ENCODE measurements at places on chromosomes 1 and 21.

GRCh38 chr1:95927061-95927460 is 693.1 kb downstream of the RWDD3 start:
- no peaks in the 10 kb centered on the region for H3K27me3 ChIP-seq
- no peak overlapping the region for H3K27ac ChIP-seq
- no peak for DNase-seq
- no peaks in the 10 kb centered on the region for H3K4me1 ChIP-seq
- no peak overlapping the region for H3K4me3 ChIP-seq

- H3K4me3 ChIP-seq, result peak overlapping the region; percentile 73
- peak overlapping the region; percentile 75 for H3K27ac ChIP-seq
- H3K36me3 ChIP-seq, result no peaks in the 10 kb centered on the region
Observed at GRCh38 chr1:156096640-156097391, 14.6 kb upstream of the MEX3A start.

- H3K36me3 ChIP-seq, result peaks cover 86% of the 10 kb centered on the region
- H3K27me3 ChIP-seq, result no peaks in the 10 kb centered on the region
- peaks cover 63% of the 10 kb centered on the region for H3K4me1 ChIP-seq
- no peak overlapping the region for H3K4me3 ChIP-seq
- no peak overlapping the region for H3K27ac ChIP-seq
Observed at GRCh38 chr1:207331354-207332313, 10.2 kb downstream of the CD55 start.

DNA sequence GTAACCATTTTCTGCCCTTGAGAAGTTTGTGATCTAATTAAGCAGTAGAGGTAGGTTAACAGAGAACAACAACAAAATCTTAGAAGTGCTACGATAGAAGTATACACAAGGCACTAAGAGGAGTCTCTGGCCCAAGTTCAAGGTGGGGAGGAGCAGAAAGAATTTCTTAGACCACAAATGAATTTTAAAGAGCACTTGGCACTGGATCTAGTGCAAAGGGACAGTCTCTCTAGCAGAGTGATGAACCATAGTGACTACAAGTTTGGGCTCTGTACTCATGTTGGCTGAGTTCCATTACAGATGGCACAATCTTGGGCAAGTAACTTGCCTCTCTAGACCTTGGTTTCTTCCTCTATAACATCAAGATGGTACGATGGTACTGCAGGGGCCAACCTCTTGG is 33.3 kb upstream of the PIGC start:
- no peak overlapping the region for H3K4me3 ChIP-seq
- no peak overlapping the region for H3K27ac ChIP-seq
- DNase-seq, result no peak

GRCh38 chr1:242225767-242226573 is 227.1 kb upstream of the MAP1LC3C start:
- no peaks in the 10 kb centered on the region for H3K4me1 ChIP-seq
- DNase-seq, result no peak
- H3K36me3 ChIP-seq, result no peaks in the 10 kb centered on the region

DNA sequence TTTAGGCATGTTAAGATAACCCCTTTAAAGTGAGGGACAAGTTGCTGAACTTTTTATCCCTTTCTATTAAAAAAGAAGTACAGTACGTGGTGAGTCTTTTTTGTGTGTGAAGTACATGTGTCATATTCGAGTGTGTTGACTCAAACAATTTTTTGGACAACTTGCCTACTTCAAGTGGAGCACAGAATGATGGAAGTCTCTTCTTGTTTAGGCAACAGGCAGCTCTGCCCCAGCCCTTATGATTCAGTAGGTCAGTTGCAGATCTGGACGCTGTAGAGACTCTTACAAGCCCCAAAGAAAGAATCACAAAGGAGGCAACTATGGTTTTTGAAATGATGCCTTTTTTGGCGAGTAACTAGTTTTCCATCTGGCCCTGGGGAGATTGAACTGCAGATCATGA is 14.4 kb upstream of the ZFP69B start:
- DNase-seq, result no peak
- no peak overlapping the region for H3K4me3 ChIP-seq
- H3K36me3 ChIP-seq, result peaks cover 6% of the 10 kb centered on the region
- no peak overlapping the region for H3K27ac ChIP-seq
- peaks cover 2% of the 10 kb centered on the region for H3K4me1 ChIP-seq

GRCh38 chr21:46208761-46209721 is 19.5 kb downstream of the LSS start:
- H3K4me3 ChIP-seq, result no peak overlapping the region
- no peak overlapping the region for H3K27ac ChIP-seq
- no peaks in the 10 kb centered on the region for H3K4me1 ChIP-seq
- DNase-seq, result no peak

DNA sequence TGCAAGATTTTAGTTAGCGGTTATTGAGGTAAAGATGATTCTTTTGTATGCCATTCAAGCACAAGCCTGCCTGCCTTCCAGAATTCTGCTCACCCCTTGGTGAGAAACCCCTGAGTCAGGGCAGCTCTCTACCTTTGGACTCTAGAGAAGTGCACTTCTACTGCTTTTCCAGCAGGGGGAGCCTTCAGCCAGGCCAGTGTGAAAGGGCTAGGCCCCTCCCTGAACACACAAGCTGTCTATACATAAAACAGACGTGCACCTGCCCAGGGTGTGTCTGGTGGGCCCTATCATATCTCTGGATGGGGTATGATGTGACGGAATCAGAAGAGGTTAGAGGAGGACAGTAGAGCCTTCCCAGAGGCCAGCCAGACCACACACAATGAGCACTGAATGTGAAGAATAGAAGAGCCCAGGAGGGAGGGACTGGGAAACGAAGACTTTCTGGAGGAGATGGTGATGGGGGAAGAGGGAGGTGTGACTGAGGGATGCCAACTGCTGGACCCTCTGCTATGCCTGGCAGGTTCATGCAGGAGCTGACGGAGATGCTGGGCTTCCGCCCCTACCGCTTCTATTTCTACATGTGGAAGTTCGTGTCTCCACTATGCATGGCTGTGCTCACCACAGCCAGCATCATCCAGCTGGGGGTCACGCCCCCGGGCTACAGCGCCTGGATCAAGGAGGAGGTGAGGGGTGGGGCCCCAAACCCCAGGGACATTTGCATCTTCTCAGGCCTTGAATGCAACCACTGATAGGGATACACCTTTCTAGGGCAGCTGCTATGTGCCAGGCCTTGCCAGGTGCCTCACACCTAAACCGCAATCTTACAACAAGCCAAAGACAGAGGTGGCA is 13.0 kb upstream of the KCNC4 start:
- H3K27me3 ChIP-seq, result no peaks in the 10 kb centered on the region
- DNase-seq, result peak; percentile 35
- H3K4me3 ChIP-seq, result no peak overlapping the region
- peaks cover 2% of the 10 kb centered on the region for H3K4me1 ChIP-seq

GRCh38 chr1:221939607-221940006 is 197.7 kb upstream of the DUSP10 start:
- H3K4me1 ChIP-seq, result no peaks in the 10 kb centered on the region
- no peak overlapping the region for H3K4me3 ChIP-seq
- no peak overlapping the region for H3K27ac ChIP-seq
- no peaks in the 10 kb centered on the region for H3K36me3 ChIP-seq

DNA sequence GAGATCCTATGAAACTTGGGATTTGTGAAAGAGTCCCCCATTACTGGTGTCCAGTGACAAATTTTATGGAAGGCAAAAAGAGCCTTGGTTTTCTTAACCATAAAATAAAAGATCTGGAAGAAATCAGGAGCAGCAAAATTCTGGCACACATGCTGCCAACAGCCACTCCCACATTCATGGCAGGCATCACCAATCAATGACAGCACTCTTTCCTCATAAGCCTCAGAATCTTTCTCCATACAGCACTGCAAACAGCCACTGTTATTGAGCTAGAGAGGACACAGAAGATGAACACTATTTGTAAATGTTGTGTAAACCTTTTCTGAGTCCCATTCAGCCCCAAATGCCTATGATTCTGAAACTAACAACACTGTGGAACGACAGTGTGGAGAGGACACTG is 162.2 kb downstream of the RRAGC start:
- no peaks in the 10 kb centered on the region for H3K4me1 ChIP-seq
- no peak overlapping the region for H3K4me3 ChIP-seq
- no peak for DNase-seq
- no peaks in the 10 kb centered on the region for H3K36me3 ChIP-seq
- H3K27me3 ChIP-seq, result no peaks in the 10 kb centered on the region

DNA sequence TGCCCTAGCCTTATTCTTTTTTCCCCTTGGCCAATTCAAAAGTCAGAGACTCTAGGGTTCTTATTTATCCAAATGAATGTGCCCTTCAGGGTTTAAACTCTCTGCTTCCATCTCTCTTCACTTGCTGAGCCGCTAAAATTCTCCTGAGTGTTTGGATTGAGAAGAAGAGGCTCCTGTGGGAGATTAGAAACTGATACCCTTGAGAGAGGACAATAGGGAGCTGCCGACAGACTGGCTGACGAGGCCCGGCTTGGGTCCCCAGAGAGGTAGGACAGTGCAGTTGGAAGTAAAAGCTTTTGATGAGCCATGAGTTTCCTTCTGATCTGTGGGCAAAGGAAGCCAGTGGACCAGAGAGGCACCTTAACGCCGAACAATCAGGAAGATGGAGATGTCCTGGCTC is 41.3 kb upstream of the UBE2U start:
- no peak overlapping the region for H3K27ac ChIP-seq
- no peaks in the 10 kb centered on the region for H3K4me1 ChIP-seq
- no peaks in the 10 kb centered on the region for H3K36me3 ChIP-seq

DNA sequence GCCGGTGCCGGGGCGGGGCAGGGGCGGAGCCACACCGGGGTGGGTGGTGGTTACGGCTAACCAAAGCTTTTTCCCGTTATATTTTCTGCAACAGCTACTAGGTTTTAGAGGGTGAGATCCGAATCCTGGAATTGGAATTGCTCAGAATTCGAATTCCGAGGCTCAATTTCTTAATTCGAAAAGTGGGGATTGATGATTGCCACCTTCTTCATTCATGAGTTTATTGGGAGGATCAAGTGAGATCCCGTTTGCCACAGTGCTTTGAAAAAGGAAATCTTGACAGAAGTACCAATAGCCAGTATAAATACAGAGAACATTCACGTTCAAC is 207 bp upstream of the SVBP start:
- peaks cover 20% of the 10 kb centered on the region for H3K4me1 ChIP-seq
- DNase-seq, result no peak
- H3K4me3 ChIP-seq, result peak overlapping the region; percentile 87
- peaks cover 2% of the 10 kb centered on the region for H3K27me3 ChIP-seq

All from T-helper 2 cell treated with Interferon-gamma antibody and Interleukin-4, amounts not matched to agents 5 μg/mL and 100 μg/mL, for 36 hours (primary cell).